ENCODE measurements at places on chromosomes 3 and 15.

GRCh38 chr3:95434491-95434890, 1371.6 kb downstream of the NSUN3 start:
- H3K4me3 ChIP-seq, result no peak overlapping the region
- H3K36me3 ChIP-seq, result no peaks in the 10 kb centered on the region
- H3K4me1 ChIP-seq, result no peaks in the 10 kb centered on the region
- no peak for DNase-seq
- no peaks in the 10 kb centered on the region for H3K27me3 ChIP-seq

DNA sequence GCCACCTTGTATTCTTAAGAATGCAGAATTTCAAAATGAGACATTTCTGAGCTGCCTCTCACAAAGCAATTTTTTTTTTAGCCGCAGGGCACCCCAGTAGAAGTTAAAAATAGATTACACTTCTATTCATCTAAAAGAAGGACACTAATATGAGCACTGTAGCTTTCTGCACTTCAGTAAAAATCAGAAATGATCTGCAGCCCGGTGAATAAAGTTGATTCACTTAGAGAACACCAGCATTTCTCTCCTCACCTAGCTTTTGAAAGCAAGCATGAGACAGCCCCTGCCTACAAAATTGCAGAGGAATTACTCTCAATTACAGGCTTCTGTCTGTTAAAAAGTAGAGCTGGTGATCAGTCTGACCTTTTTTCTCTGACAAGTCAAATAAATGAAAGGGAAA, 1062.4 kb downstream of the FHIT start:
- DNase-seq, result no peak
- no peak overlapping the region for H3K27ac ChIP-seq
- no peak overlapping the region for H3K4me3 ChIP-seq
- H3K27me3 ChIP-seq, result no peaks in the 10 kb centered on the region
- no peaks in the 10 kb centered on the region for H3K4me1 ChIP-seq

GRCh38 chr3:43288366-43288765, 2.0 kb downstream of the SNRK start:
- peak overlapping the region; percentile 92 for H3K27ac ChIP-seq
- H3K27me3 ChIP-seq, result no peaks in the 10 kb centered on the region
- H3K4me3 ChIP-seq, result peak overlapping the region; percentile 67

- H3K27ac ChIP-seq, result no peak overlapping the region
- DNase-seq, result no peak
- no peak overlapping the region for H3K4me3 ChIP-seq
These were observed 10.4 kb upstream of the TJP1 start for GRCh38 chr15:29832709-29833108.

GRCh38 chr3:54056521-54056920, 65.8 kb upstream of the CACNA2D3 start:
- H3K36me3 ChIP-seq, result no peaks in the 10 kb centered on the region
- no peaks in the 10 kb centered on the region for H3K27me3 ChIP-seq
- H3K4me3 ChIP-seq, result no peak overlapping the region

DNA sequence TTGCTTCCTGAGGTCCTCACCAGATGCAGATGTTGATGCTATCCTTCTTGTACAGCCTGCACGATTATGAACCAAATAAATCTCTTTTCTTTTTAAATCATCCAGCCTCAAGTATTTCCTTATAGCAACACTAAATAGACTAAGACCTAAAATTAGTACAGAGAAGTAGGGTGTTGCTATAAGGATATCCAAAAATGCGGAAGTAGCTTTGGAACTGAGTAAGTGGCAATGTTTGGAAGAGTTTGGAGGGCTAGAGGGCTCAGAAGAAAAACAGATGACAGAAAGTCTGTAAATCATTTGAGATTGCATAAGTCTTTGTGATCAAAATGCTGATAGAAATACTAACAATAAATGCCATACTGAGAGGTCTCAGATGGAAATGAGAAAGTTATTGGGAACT, 894.9 kb downstream of the DIPK2A start:
- no peaks in the 10 kb centered on the region for H3K27me3 ChIP-seq
- no peak for DNase-seq
- H3K36me3 ChIP-seq, result no peaks in the 10 kb centered on the region
- H3K27ac ChIP-seq, result no peak overlapping the region

DNA sequence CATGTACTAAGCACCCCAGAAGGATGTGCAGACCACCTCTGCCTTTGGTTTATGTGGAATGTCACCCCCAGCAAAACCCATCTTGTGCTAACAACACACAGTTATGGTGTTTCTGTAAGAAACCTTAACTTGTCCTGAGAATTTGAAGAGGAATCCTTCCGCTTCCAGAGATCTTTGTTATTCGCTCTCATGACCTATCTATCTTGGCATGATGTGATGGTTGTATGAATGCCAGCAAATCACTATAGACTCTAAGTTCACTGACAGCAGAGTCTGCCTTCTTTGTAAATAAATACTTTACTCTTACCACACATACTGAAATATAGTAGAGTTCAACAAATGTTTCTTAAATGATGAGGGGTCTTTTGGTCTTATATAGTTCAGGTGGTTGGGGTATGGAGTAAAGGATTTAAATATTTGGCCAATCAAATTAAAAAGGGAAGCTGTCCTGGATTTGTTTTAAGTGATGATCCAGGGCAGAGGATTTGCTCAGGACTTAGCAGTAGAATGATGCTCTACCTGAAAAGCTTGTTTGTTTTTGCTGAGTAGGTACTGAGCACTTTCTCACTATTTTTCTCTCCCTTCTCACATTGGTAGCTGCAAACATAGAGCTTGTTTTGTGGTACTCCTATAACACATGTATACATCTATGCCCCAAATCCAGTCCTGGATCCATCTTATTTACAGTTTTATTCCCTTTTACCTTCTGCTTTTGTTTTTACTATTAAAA, 27.9 kb upstream of the RTP1 start:
- no peak overlapping the region for H3K27ac ChIP-seq
- no peaks in the 10 kb centered on the region for H3K36me3 ChIP-seq
- DNase-seq, result no peak
- no peak overlapping the region for H3K4me3 ChIP-seq
- no peaks in the 10 kb centered on the region for H3K27me3 ChIP-seq

- no peak overlapping the region for H3K27ac ChIP-seq
- no peaks in the 10 kb centered on the region for H3K4me1 ChIP-seq
- no peaks in the 10 kb centered on the region for H3K36me3 ChIP-seq
These were observed 79.8 kb downstream of the EPHB1 start for GRCh38 chr3:134874737-134875413.

- H3K27ac ChIP-seq, result no peak overlapping the region
- DNase-seq, result no peak
- no peaks in the 10 kb centered on the region for H3K27me3 ChIP-seq
- H3K36me3 ChIP-seq, result no peaks in the 10 kb centered on the region
These were observed 106.1 kb upstream of the FRMD4B start for GRCh38 chr3:69491975-69492374.

DNA sequence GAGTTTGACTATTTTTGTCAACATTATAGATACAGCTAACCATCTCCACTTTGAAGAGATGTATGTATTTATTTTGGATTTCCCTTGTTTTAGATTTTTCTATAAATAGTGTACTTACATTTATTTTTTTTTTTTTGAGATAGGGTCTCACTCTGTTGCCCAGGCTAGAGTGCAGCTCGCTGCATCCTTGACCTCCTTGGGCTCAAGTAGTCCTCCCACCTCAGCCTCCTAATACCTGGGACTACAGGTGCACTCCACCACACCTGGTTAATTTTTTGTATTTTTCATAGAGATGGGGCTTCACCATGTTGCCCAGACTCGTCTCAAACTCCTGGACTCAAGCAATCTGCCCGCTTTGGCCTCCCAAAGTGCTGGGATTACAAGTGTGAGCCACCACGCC, 55.3 kb upstream of the TRPM1 start:
- DNase-seq, result no peak
- no peak overlapping the region for H3K27ac ChIP-seq
- H3K4me1 ChIP-seq, result no peaks in the 10 kb centered on the region

DNA sequence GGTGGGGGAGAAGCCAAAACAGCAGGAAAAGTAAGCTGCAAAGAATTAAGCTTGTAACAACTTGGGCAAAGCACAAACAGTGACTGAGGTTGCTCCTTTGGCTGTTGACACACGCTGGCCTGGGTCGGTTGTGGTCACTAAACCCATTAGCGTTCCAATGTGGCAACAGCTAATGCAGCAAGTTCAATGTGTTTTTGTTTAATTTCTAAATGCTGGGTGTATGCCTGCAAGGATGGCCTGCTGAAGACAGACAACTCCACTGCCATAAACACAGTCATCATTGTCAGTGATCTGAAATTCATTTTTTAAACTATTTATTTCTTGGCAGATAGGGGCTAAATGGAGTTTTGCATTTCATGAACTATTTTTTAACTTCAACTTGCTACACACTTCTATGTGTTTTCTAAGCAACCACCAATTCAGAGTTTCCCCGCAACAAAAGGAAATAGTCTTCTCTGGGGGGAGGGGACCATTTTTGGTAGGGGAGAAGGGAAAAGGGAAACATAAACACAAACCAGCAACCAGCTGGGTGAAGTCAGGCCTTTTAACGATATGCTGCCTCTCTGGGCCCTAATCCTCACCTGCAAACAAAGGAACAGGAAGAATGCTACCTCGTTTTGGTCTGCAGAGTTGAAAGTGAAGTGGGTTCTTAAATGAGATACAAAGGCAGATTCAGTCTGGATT, 34.8 kb upstream of the WNT5A start:
- H3K36me3 ChIP-seq, result no peaks in the 10 kb centered on the region
- no peak overlapping the region for H3K27ac ChIP-seq
- no peak overlapping the region for H3K4me3 ChIP-seq
- no peaks in the 10 kb centered on the region for H3K27me3 ChIP-seq

GRCh38 chr3:183255348-183255730, 2.3 kb downstream of the B3GNT5 start:
- peak overlapping the region; percentile 97 for H3K27ac ChIP-seq
- DNase-seq, result no peak
- no peaks in the 10 kb centered on the region for H3K27me3 ChIP-seq
- H3K36me3 ChIP-seq, result no peaks in the 10 kb centered on the region
- peak overlapping the region; percentile 94 for H3K4me3 ChIP-seq
- peaks cover 30% of the 10 kb centered on the region for H3K4me1 ChIP-seq

DNA sequence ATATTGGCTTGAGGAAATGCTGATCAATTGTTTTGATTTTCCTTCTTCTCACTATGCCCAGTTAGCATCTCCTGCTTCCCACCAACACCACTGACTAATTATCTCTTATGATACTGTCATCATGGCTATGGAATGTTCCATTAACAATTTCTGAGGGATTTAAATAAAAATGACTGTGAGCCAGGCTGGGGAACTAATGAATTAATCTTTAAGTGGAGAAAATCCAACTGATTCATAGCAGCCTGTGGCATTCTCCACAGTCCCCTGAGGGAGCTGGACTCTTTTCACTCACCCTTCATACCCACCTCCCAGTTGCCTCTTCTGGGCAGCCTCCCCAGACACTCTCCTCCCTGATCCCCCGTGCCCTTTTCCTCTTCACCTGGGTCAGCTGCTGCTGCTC, 353.6 kb downstream of the CLSTN2 start:
- H3K4me3 ChIP-seq, result no peak overlapping the region
- H3K4me1 ChIP-seq, result no peaks in the 10 kb centered on the region
- no peak overlapping the region for H3K27ac ChIP-seq
- DNase-seq, result no peak
- H3K36me3 ChIP-seq, result no peaks in the 10 kb centered on the region

GRCh38 chr3:14260463-14260862, 81.8 kb downstream of the LSM3 start:
- no peak overlapping the region for H3K4me3 ChIP-seq
- H3K4me1 ChIP-seq, result no peaks in the 10 kb centered on the region
- H3K36me3 ChIP-seq, result no peaks in the 10 kb centered on the region
- no peaks in the 10 kb centered on the region for H3K27me3 ChIP-seq
- DNase-seq, result no peak

DNA sequence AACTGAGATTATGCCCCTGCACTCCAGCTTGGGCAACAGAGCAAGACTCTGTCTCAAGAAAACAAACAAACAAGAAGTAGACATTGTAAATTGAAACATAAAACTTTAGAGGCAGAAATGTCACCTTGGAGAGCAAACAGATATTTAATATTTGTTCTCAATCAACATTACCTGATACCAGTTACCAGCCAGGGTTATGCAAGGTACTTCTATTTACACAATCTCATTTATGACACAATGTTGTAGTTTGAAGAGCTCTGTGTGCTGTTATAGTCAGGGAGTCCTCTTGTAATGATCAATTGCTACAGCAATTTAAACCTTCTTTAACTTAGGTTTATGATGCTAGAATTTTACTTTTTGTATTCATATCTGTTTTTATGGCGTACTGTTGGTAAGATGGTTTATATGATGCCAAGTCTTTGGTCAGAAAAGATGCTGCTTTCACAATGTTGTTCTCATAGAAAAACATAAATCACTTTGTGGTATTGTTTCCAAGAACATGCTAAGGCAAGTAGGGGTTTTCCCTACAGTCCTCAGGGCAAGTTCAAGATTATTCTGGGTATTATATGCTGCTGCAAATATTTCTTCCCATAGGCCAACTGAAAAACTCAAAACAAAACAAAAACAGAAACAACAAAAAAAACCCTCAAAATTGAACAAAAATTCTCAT, 173.5 kb downstream of the TNIK start:
- H3K4me3 ChIP-seq, result no peak overlapping the region
- no peaks in the 10 kb centered on the region for H3K27me3 ChIP-seq
- no peak overlapping the region for H3K27ac ChIP-seq
- DNase-seq, result no peak

DNA sequence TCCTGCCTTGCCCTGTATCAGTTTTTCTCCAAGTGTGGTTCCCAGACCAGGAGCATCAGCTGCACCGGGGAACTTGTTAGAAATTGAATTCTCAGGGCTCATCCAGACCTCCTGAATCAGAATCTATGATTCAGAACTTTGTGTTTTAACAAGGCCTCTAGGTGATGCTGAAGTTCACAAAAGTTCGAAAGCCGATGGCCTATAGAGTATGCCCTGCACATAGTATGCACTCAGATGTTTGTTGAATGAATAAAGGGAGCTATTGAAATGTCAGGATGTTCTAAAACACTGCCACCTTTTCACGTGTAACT, 664 bp upstream of the LARP6 start:
- H3K4me1 ChIP-seq, result peaks cover 29% of the 10 kb centered on the region
- no peaks in the 10 kb centered on the region for H3K27me3 ChIP-seq
- H3K4me3 ChIP-seq, result peak overlapping the region; percentile 95
- no peak for DNase-seq

DNA sequence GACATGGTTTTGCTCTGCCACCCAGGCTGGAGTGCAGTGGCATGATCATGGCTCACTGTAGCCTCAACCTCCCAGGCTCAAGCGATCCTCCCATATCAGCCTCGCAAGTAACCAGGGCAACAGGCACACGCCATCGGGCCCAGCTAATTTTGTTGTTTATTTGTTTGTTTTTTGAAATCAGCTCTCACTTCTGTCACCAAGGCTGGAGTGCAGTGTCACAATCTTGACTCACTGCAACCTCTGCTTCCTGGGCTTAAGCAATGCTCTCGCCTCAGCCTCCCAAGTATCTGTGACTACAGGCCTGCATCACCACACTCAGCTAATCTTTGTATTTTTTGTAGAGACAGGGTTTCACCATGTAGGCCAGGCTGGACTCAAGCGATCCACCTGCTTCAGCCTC, 26.3 kb upstream of the PLCH1 start:
- no peaks in the 10 kb centered on the region for H3K36me3 ChIP-seq
- no peak for DNase-seq
- no peak overlapping the region for H3K27ac ChIP-seq
- H3K4me3 ChIP-seq, result no peak overlapping the region
- no peaks in the 10 kb centered on the region for H3K4me1 ChIP-seq
- no peaks in the 10 kb centered on the region for H3K27me3 ChIP-seq

- no peak for DNase-seq
- H3K4me3 ChIP-seq, result no peak overlapping the region
- no peaks in the 10 kb centered on the region for H3K27me3 ChIP-seq
- no peak overlapping the region for H3K27ac ChIP-seq
These were observed 10.3 kb upstream of the NRROS start for GRCh38 chr3:196629228-196629627.
